ENCODE measurements at places on chromosomes 5 and 9. TPM values are rescaled to one million over a fixed set of nuclear protein-coding genes. Genes with fewer than 3 reads are reported as not detected.

- H3K4me1 ChIP-seq: no peaks in the 10 kb centered on the region
- no peaks in the 10 kb centered on the region for H3K36me3 ChIP-seq
- no peak within 1 kb of the TSS for H3K27ac ChIP-seq
- no peak for DNase-seq
- peak within 1 kb of the TSS; percentile 8 for H3K4me3 ChIP-seq
Measured at GRCh38 chr5:62578540-62578939, at the start of gene LRRC70. Gene LRRC70, plus strand, starts transcription at chr5:62578819. Its CDS starts 620 bp downstream, at chr5:62579439.

DNA sequence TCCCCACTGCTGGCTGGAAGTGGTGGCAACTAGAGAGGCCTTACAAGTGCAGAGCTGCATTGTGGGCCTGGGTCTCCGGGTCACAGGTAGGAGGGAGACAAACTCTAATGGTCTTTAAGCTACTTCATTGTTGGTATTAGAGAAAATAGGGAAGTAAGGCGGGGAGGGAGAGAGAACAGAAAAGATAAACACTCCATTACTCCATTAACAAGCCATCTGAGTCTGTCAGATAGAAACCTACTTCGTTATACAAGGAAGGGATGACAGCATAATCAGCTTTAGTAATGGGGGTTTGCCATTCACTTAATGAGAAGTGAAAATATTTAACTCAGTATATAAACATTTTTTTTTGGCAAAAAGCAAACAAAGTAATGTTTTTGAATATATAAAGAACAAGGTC lies 107.4 kb downstream of the TLE1 start:
- no peaks in the 10 kb centered on the region for H3K27me3 ChIP-seq
- peaks cover 22% of the 10 kb centered on the region for H3K4me1 ChIP-seq
- peak overlapping the region; percentile 80 for H3K27ac ChIP-seq
- no peak overlapping the region for H3K4me3 ChIP-seq
- H3K36me3 ChIP-seq: peaks cover 36% of the 10 kb centered on the region
- DNase-seq: no peak

- H3K27me3 ChIP-seq: no peaks in the 10 kb centered on the region
- H3K27ac ChIP-seq: no peak overlapping the region
- no peaks in the 10 kb centered on the region for H3K36me3 ChIP-seq
Measured at GRCh38 chr5:147874910-147875367, 3.6 kb upstream of the SCGB3A2 start.

GRCh38 chr9:12538842-12539579 lies 154.2 kb upstream of the TYRP1 start:
- H3K27me3 ChIP-seq: no peaks in the 10 kb centered on the region
- H3K27ac ChIP-seq: no peak overlapping the region
- H3K4me3 ChIP-seq: no peak overlapping the region
- DNase-seq: no peak

GRCh38 chr5:79809743-79810142 lies 120.1 kb downstream of the CMYA5 start:
- H3K27ac ChIP-seq: no peak overlapping the region
- H3K4me3 ChIP-seq: no peak overlapping the region
- no peaks in the 10 kb centered on the region for H3K27me3 ChIP-seq
- H3K36me3 ChIP-seq: no peaks in the 10 kb centered on the region
- no peak for DNase-seq

DNA sequence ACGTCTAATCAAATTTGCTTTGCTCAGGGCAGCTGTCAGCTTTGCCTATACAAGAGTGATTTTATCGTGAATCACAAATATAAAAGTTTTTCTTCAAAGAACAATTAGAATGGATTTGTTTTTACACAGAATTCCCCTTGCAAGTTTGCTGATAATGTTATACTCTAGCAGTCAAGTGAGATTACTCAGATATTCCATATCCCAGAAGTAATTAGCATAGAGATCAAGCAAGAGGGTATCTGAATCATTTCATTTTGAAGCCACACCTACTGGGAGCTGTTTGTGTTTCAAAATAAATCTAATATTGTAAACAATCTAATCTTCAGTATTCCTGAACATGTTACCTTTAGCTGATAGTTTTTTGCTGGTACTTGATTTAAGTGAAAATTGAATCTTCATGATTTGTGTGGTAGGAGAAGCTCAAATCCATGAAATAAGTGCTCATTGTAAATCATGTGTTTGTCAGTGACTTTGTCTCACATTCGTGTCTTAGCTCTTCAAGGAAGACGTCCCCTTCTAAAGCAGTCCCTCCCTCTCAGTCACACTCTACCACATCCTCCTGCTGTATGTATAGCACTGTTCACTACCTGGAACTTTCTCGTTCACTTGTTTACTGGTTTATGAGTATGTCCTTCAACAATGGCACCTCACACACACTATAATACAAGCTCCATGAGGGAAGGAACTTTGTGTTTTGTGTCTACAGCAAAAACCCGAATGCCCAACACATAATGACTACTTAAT lies 3.3 kb upstream of the TTC39B start:
- H3K27me3 ChIP-seq: no peaks in the 10 kb centered on the region
- peaks cover 15% of the 10 kb centered on the region for H3K4me1 ChIP-seq
- H3K4me3 ChIP-seq: no peak overlapping the region
- no peaks in the 10 kb centered on the region for H3K36me3 ChIP-seq
- DNase-seq: no peak

DNA sequence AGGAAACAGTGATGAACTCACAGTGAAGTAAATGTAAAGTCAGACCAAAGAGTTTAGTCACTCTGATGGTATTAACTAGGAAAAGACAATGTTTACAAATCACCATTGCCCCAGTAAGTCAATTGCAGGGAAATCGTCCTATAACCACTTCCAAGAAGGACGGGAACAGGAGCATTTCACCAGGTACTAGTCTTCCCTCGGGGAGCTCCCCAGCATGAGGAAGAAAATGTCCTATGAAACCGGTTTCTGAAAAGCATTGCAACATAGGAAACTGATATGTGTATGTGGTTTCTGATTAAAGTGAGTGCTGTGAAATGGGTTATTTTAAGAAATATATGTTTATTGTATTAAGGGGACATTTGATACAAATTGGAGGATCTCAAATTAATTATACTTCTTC lies 626.7 kb upstream of the ADAMTS16 start:
- peak; percentile 60 for DNase-seq
- H3K27ac ChIP-seq: no peak overlapping the region
- no peaks in the 10 kb centered on the region for H3K4me1 ChIP-seq
- H3K27me3 ChIP-seq: peaks cover 36% of the 10 kb centered on the region
- H3K36me3 ChIP-seq: no peaks in the 10 kb centered on the region
- no peak overlapping the region for H3K4me3 ChIP-seq

DNA sequence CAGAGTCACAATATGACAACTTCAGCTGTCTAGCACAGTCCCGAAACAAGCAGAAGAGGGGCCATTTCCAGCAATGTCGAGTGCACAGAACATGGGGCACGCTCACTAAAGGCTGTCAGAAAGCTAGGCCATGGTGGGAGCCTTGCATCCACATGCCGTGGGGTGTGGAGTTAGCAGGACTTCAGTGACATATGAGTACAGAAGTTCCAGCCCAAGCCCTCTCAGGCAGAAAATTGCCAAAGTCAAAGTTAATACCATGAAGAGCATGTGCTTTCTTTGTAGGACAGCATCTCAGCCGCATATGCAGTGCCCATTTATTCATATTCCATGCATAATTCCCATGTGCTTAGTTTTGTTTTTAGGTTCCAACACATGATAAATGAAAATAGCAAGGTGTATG lies 26.7 kb downstream of the ECM2 start:
- peaks cover 73% of the 10 kb centered on the region for H3K4me1 ChIP-seq
- no peaks in the 10 kb centered on the region for H3K36me3 ChIP-seq
- H3K4me3 ChIP-seq: no peak overlapping the region
- H3K27ac ChIP-seq: peak overlapping the region; percentile 88

- no peaks in the 10 kb centered on the region for H3K27me3 ChIP-seq
- no peaks in the 10 kb centered on the region for H3K4me1 ChIP-seq
- peak overlapping the region; percentile 4 for H3K27ac ChIP-seq
- DNase-seq: no peak
Measured at GRCh38 chr5:58241389-58241788, 218.5 kb downstream of the PLK2 start.

- peaks cover 28% of the 10 kb centered on the region for H3K4me1 ChIP-seq
- H3K4me3 ChIP-seq: peak overlapping the region; percentile 94
- no peaks in the 10 kb centered on the region for H3K36me3 ChIP-seq
Measured at GRCh38 chr5:57172466-57173318, 1.2 kb upstream of the GPBP1 start.

DNA sequence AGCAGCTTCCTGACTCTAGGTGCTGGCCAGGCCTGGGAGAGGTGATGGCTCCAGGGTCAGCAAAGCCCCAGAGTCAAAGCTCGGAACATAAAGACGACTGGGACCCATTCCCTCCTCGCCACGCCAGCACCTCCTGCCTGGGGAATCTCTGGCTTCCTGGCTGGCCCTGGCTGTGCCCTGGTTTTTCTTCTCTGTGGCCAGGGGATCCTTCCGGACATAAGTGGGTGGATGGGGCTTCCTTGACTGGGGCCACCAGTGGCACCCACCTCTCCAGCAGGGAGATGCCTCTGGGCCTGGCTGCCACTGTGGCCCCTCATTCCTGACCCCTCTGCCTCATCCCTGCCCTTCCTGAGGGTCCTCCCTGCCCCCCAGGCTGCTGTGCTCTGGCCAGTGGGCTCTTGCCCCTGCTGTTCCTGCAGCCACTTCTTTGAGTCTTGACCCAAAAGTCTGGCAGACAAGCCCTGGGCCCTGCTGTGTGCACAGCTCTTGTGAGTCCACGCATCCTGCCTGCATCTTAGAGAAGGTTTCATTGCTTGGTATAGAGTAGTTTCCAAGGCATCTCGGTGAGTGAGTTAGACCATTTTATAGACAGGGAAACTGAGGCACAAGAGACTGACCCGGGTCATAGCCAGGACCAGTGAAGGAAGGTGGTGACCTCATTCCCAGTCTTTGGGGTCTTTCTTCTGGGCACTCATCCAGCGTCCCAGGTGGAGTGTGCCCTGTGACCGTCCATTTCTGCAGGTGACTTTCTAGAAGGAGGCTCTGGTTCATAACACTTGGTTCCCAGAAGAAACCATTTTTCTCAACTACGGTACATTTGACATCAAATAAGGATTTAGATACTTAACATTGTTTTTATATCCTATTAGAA lies 17.3 kb upstream of the LPCAT1 start:
- no peaks in the 10 kb centered on the region for H3K36me3 ChIP-seq
- peaks cover 19% of the 10 kb centered on the region for H3K4me1 ChIP-seq
- peak overlapping the region; percentile 50 for H3K27ac ChIP-seq
- H3K4me3 ChIP-seq: no peak overlapping the region
- no peak for DNase-seq
- no peaks in the 10 kb centered on the region for H3K27me3 ChIP-seq

- H3K4me3 ChIP-seq: peak overlapping the region; percentile 72
- H3K4me1 ChIP-seq: peaks cover 17% of the 10 kb centered on the region
- H3K27me3 ChIP-seq: no peaks in the 10 kb centered on the region
Measured at GRCh38 chr9:19101203-19101602, 1.5 kb downstream of the HAUS6 start.

DNA sequence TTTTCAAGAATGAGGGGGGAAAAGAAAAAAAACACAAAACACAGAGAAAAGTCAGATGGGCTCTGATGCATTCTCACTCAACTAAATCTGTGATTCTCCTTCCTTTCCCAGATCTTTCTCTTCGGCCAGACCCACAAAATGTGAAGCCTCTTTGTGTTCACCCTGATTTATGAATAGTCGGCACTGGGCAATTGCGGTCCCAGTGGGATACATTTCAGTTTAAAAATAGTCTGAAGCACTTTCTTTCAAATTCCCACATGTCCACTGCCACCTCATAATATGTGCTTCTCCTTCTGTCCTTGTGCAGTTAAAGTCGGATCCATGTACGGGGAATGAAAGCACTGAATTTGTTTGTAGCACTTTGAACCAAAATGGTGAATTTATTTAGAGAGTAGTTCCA lies 995.4 kb upstream of the WWC1 start:
- no peaks in the 10 kb centered on the region for H3K4me1 ChIP-seq
- no peak overlapping the region for H3K27ac ChIP-seq
- H3K27me3 ChIP-seq: no peaks in the 10 kb centered on the region
- no peak overlapping the region for H3K4me3 ChIP-seq

DNA sequence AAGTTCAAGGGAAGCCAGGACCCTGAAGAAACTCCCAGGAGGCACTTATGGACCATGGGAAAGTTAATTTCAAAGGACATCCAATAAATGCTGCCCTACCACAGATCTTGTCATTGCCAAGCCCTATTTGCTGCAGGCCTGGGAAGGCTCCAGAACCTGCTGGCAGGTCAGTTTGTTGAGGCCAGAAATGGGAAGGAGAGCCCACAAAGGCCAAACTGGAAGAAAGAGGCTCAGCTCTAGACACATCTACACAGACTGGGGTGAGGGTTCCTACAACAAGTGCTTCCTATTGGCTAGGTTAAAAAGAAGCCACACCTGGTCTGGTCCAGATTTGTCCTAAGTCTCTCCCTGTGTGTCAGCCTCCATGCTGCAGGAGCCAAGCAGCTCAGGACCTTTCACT lies 94.4 kb downstream of the SIL1 start:
- H3K36me3 ChIP-seq: no peaks in the 10 kb centered on the region
- no peak overlapping the region for H3K4me3 ChIP-seq
- H3K4me1 ChIP-seq: peaks cover 51% of the 10 kb centered on the region
- DNase-seq: no peak
- peak overlapping the region; percentile 84 for H3K27ac ChIP-seq

DNA sequence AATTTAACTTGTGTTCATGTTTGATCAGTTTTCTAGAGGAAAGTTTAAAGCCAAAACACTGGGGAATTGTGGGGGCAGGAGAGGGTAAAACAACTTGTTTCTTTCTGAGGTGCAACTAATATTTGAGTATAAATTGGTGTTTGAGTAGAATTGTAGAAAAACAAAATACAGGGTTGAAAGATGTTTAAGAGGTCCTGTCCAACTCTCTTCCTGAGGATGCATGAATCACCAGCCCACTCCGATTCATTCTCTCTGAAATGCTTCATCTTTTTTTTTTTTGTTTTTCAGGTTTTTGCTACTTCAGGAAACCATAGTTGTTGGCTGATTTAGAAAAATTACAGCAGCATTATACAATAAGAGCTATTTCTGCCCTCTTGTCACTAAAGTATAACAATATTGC lies 42.4 kb upstream of the TMC1 start:
- H3K4me3 ChIP-seq: no peak overlapping the region
- no peak for DNase-seq
- H3K27ac ChIP-seq: no peak overlapping the region
- H3K27me3 ChIP-seq: no peaks in the 10 kb centered on the region

- peaks cover 44% of the 10 kb centered on the region for H3K4me1 ChIP-seq
- H3K27ac ChIP-seq: peak overlapping the region; percentile 97
- no peaks in the 10 kb centered on the region for H3K27me3 ChIP-seq
- H3K4me3 ChIP-seq: peak overlapping the region; percentile 87
- no peak for DNase-seq
Measured at GRCh38 chr5:78985725-78986223, 664 bp upstream of the ARSB start.

- H3K4me1 ChIP-seq: no peaks in the 10 kb centered on the region
- H3K36me3 ChIP-seq: no peaks in the 10 kb centered on the region
- H3K4me3 ChIP-seq: no peak overlapping the region
- H3K27me3 ChIP-seq: no peaks in the 10 kb centered on the region
Measured at GRCh38 chr9:24552526-24553182, 7.0 kb upstream of the IZUMO3 start.

- no peaks in the 10 kb centered on the region for H3K27me3 ChIP-seq
- peaks cover 4% of the 10 kb centered on the region for H3K4me1 ChIP-seq
- H3K36me3 ChIP-seq: no peaks in the 10 kb centered on the region
- H3K27ac ChIP-seq: no peak overlapping the region
- DNase-seq: no peak
- no peak overlapping the region for H3K4me3 ChIP-seq
Measured at GRCh38 chr5:148713735-148714508, 59.6 kb upstream of the HTR4 start.

The SMC5 gene
- 17.2 TPM for total RNA-seq

The TXNDC8 gene
- total RNA-seq: not detected

The C6 gene
- total RNA-seq: 3.2 TPM

The CBY3 gene
- not detected for total RNA-seq

The BTNL3 gene
- total RNA-seq: not detected

The NIPSNAP3A gene
- 27.0 TPM for total RNA-seq

The SPATA31D4 gene
- total RNA-seq: not detected

The KIAA1958 gene
- 4.0 TPM for total RNA-seq

The DRD1 gene
- not detected for total RNA-seq

The SPRY4 gene
- 23.5 TPM for total RNA-seq

The LRRC70 gene
- total RNA-seq: 2.5 TPM

The ANKRD18A gene
- not detected for total RNA-seq

The KCNMB1 gene
- 45.6 TPM for total RNA-seq

All from esophagus muscularis mucosa (tissue), 4 donors.